HCEC 1CT (cell line): ENCODE measurements at places on chromosomes 5 and 9.

GRCh38 chr9:14779566-14780022 lies 57.1 kb upstream of the CER1 start:
- peak; percentile 13 for DNase-seq

- DNase-seq = no peak
Observed at GRCh38 chr9:74447451-74448193, 49.5 kb upstream of the RORB start.

DNA sequence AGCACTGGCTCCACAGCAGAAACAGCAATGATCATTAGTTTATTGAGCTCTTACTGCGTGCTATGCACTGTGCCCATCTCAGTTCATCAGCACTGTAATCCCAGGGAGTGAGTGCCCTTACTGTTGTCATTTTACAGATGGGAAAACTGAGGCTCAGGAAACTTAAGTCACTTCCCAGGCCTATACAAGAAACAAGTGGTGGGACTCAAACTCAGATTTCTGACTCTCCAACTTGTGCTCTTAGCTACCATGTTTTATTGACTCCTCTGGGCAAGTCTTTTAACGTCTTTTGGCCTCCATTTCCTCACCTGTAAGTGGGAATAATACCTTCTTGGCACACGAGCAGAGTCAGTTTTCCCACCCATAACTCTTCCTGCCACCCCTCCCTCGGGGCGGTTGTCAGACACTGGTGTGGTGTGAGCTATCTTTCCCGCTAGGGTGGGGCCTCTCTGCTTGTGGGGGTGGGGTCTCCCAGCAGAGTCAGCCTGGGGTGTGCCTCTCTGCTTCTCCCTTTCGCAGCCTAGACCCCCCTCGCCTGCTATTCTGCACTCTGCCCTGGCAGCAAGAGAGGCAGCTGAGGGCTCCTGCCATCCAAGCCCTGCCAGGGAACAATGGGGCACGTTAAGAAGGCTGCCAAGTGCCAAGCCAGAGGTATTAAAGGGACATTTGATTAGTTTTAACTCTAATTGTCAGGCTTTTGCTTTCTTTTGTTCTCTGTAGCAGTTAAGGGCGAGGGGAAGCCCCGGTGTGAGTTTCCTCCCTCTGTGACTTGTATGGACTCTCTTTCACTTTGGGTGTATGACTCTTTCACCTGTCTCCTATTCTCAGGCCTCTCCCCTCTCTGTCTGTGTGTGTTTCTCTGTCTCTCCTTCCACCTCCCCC lies 12.1 kb downstream of the GALNT10 start:
- DNase-seq = no peak

DNA sequence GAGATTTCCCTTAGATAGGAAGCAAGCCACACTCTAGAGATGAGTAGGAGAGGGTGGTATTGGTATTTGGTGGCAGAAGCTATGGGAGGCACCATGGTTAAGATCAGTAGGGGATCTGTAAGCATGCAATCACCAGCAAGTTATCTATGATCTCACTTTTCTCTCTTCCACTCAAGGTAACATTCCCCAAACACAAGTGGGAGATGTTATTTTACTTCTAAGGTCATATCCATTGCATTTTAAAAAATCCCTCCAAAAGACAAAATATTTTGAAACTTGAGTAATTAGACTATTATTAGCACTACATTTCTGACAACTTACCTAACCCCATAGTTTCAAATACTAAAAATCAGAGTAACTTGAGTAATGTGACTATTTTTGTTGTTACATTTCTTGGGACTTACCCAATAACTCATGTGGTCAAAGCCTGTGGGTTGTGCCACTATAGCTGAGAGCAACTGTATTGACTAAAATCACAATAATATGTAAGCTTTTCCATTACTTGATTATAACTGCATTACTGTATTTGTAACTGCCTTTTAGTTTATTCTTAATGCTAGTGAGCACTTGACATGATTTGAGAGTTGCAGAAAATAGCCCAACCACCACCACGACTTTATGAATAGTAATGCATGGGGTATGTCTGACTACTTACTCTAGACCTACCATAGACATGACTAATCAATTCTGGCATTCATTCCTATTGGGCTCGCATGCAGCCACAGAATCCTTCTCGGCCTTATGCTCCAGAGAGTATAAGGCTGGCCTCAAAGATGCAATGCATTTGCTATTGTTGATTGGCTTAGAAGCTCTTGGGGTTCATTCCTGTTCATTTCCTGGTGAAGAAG lies 264.7 kb downstream of the TRIM32 start:
- DNase-seq = peak; percentile 7

- DNase-seq = no peak
Observed at GRCh38 chr5:141362719-141363118, 1.2 kb upstream of the PCDHGA5 start.

DNA sequence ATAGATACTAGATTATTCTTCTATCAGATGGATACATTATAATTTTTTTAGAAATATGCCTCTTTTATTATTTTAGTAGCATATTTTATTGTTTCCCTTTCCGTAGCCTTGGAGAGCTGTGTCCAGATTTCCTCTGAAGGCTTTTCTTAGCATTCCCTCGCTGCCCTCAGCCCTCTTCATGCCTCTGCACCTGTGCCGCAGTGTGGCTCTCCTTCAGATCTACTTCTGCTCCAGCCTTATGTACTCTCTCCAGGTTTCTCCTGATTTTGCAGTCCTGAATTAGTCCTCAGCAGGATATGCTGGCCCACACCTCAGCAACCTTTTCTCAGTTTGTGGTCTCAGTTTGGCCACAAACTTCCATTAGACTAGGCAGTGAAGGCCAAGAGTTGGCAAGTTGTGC lies 1052.0 kb downstream of the TAF11L14 start:
- no peak for DNase-seq

- no peak for DNase-seq
Observed at GRCh38 chr9:124790301-124790700, 13.4 kb downstream of the OLFML2A start.

DNA sequence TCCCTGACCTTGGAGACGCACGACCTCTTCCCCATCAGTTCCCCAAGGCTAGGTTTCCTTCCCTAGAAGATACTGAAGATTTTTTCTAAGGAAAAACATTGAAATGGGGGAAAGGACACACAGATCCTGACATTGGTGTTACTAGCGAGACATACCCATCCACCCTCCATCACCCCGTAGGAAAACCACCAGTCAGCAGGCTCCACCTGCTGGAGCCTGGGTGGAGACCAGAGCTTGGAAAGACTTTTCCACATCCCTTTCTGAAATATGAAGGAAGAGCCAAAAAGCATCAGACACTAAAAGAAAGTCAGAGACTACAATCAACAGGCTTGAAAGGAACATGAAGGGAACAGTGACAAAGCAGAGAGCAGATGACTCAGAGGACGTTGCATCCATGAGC lies 638.0 kb downstream of the IRX1 start:
- no peak for DNase-seq

- DNase-seq = no peak
Observed at GRCh38 chr9:35158501-35159280, 3.1 kb upstream of the UNC13B start.

DNA sequence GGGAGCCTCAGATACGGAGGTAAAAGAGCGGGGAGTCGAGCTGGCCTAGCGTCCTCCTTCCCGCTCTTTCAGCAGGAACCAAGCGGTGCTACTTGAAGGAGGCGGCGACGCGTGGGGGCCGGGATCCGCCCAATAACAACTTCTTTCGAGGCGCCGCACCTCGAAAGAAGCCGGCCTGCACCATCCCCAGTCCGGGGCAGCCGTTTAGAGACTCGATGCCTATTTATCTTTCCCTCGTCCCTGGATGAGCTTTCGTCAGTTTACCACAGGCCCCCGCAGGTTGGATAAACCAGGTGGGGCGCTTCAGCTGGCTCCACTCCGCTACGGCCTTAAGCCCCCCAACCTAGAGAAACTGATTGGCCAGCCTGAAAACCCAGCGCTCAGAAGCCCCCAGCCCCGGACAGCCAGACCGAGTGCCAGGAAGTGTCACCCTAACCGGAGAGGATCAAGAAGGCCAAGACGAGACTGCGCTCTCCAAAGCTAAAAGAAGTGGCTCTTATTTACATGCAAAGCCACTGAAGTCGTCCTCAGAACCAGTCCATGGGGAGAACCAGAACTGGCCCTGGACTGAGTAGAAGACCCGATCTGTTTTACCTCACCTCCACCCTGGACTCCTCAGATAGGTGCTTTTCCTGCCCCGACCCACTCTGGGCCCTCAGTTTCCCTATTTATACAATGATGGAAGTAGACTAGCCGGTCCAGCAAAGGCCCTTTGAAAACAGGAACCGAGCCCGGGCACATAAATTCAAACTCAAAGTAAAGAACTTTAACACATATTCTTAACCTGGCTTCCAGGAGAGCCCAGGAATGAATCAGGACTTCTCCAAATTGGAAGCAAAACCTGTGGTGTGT lies 1.4 kb downstream of the HAND1 start:
- DNase-seq = no peak

GRCh38 chr5:80871541-80871961 lies 88.6 kb upstream of the RASGRF2 start:
- DNase-seq = peak; percentile 80

DNA sequence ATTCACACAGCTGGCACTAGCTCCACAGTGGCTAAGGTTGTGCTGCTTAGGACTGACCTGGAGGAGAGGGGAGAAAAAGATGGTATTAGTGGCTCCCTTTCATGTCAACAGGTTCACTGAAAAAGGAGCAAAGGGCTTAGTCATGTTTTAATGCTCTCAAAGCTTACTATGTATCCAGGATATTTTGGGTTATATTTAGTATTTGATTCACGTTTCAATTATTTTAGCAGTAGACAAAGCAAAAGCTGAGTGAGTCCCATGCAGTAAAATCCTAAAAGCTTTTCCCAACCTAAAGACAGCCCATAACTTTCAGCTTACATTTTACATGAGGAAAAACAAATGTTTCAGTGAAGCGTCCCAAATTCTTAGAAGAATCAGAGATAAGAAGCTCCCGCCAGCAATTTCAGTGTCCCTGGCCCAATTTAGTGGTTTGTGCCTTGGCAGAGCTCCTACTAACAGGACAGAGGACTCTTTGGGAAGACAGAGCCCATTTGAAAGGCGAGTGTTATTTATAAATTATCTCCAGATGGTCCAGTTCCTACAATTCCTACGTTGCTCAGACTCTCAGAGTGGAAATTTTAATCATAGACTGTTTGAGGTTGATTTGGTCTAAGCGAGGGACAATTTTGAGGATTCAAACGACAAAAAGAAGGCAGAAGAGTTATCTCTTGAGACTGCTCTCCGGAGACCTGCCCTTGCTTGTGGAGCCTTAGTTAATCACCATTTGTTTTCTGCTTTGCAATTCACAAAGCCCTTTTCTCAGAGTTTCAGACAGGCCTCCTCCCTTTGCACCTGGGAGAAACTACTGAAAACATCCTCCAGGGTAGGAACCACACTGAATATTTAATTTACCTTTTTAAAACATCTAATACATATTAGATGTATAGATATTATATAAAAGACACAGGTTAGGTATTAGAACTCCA lies 225.0 kb upstream of the ANKRD55 start:
- no peak for DNase-seq

DNA sequence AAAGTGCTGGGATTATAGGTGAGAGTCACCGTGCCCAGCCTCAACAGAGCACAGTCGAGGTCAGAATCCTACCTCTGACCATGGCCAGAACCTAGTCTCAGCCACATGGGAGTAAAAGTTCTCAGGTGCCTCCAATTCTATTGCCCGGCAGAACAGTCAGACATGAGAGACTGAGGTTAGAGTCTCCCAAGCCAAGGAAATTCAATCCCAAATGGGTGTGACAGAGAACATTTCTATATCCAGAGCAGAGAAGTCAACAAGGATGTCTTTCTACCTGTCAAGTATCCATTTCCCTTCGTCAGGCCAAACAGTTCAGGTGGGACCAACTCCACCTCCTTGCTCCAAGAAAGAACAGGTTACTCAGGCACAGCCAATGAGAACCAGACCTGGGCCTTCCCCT lies 10.5 kb downstream of the ANXA6 start:
- no peak for DNase-seq

- no peak for DNase-seq
Observed at GRCh38 chr5:172630482-172630881, 10.6 kb upstream of the NEURL1B start.

DNA sequence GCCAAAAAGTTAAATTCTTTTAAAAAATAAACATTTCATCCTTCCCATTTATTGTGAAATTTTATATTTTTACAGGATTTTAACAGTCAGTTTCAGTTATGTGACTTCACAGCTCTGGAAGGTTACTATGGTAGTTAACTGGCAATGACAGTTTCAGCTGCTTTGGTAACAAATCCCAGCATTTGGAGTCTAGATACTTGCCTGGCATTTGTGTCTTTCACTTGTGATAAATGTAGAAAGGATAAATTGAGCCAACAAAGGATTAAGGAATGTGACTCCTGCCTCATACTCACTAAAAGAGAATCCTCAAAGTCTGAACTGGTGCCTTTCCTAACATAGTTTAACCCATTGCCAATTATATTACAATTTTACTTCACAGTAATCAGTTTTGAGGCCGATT lies 315.5 kb downstream of the FER start:
- peak; percentile 16 for DNase-seq

- peak; percentile 9 for DNase-seq
Observed at GRCh38 chr5:168647083-168647482, 67.9 kb upstream of the PANK3 start.

DNA sequence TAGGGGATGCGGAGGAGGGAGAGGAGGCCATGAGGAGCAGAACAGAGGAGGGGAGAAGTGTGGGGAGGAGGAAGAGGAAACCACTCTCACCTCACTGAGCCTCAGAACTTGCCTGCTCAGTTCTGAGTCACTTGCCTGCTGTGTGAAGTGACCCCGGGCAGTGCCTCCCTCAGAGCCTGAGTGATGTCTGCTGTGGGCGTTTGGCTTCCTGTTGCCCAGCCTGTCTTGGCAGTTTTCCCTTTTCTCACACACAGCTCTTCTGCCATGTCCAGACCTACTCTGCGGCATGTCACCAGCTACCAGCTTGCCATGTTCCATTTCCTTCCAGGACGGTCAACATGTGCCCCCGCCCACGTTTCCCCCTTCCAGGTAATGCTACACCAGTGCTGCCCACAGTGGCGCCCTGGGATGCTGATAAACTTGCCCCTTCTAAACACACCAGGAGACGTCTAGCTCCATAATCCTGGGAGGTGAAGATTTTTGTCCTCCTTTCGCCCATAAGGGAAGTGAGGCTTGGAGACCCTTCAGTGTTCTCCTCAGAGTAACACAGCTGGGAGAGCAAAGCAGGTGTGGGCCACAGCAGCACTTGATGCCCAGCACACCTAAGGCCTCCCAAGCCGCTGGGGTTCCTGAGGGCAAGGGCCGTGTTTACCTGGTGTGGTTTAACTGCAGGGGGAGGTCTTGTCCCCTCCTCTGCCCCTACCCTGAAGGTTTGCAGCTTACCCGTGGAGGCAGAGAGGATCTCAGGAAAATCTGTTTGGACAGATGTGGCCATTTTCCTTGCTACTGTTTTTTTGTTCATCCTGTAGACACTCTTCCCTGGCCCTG lies 63.8 kb upstream of the RNF130 start:
- DNase-seq = peak; percentile 26

DNA sequence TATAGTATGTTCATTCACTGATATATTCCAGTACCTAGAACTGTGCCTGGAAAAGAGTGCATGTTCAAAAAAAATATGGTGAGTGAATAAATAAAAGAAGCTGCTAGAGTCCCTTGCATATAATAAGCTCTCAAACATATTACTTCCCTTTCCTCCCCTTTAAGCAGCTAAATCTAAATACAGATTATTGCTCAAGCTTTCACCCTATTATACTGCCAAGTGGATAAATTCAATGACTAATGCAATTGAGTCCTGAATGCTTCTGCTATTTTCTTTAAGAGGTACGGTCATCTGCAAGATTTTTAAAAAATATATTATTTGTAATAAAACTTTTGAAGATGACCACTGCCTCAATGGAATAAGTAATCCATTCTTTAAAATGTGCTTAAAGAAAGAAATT lies 248.4 kb downstream of the PLK2 start:
- no peak for DNase-seq

- DNase-seq = peak; percentile 25
Observed at GRCh38 chr5:96236051-96236450, 197.0 kb downstream of the PCSK1 start.

- DNase-seq = no peak
Observed at GRCh38 chr5:168721002-168721753, 142.0 kb upstream of the PANK3 start.
